ENCODE measurements at places on chromosomes 12 and 14.

GRCh38 chr12:91662021-91662420 lies 479.4 kb upstream of the DCN start:
- DNase-seq: no peak

DNA sequence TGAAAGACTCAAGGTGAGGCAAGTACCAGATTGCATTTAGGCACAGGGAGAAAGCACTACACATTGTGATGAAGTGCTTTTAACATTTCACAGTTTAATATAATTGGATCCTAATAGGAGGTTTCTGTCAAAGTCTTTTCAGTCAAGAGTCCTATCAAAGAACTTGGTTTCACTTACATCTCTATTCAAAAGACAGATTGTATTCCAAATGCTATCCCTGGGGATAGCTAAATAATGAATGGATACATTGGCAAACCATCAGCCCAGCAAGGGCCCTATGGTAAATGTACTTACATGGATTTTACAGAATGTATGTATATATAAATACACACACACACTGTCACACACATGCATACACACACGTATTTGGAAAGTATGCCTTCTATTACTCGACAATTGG lies 655.5 kb upstream of the FLRT2 start:
- no peak for DNase-seq

GRCh38 chr12:127455347-127456265 lies 811.4 kb upstream of the TMEM132C start:
- DNase-seq: no peak

DNA sequence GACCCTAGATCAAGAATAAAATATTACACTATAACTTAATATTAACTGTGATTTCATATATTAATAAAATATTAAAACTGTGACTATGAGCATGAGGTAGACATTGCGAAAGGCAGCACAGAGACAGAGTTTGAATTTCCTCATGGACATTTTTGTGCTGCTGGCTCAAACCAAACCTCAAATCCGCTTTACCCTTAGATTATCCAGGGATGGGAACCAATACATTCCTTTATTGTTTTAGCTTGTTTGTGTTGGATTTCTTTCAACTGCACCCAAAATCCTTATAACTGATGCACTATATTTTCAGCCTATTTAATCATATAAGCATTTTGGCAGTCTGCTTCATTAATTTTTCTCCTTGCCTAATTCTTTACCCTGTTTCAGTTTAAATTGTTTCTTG lies 436.7 kb downstream of the ATP23 start:
- no peak for DNase-seq

DNA sequence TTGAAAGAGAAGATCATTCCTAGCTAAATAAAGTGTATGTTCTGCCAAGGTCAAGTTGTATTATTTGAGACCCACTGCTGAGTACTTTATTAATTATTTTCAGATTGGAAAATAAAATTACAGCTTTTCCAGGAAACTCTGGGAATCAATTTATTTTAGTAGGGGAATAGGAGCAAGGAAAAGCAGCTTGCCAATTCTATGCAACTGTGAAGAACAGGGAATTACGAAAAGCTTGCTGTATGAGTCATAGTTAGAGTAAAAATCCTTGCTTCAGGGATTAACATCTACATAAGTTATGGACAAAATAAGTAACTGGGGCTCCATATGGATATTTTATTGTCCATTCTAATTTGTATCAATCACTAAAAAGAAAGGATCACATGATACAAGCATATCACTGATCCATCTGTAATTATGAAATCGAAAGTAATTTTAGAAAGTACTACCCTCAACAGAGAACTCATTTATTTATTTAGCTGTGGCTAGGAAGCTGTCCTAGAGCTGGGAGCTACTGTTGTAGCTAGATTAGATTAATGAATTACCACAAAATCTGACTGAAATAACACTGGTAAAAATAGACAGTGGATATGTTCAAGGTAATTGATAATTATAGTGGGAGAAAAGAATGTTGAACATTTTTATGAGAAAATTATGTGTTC lies 303.5 kb upstream of the NPAS3 start:
- DNase-seq: no peak

Measured in activated CD4-positive, alpha-beta T cell treated with anti-CD3 and anti-CD28 coated beads, Interleukin-2, amount 50 U/mL, for 48 hours (primary cell).